ENCODE measurements at places on chromosomes 12 and 14. TPM values are rescaled to one million over a fixed set of nuclear protein-coding genes. Genes with fewer than 3 reads are reported as not detected.

The KLRC1 gene
- total RNA-seq, result 1.2 TPM

- DNase-seq, result no peak
These were observed 846 bp downstream of the MYO1A start for GRCh38 chr12:57049119-57049446.

GRCh38 chr12:107891967-107892366 lies 117.5 kb downstream of the ASCL4 start:
- no peak for DNase-seq

DNA sequence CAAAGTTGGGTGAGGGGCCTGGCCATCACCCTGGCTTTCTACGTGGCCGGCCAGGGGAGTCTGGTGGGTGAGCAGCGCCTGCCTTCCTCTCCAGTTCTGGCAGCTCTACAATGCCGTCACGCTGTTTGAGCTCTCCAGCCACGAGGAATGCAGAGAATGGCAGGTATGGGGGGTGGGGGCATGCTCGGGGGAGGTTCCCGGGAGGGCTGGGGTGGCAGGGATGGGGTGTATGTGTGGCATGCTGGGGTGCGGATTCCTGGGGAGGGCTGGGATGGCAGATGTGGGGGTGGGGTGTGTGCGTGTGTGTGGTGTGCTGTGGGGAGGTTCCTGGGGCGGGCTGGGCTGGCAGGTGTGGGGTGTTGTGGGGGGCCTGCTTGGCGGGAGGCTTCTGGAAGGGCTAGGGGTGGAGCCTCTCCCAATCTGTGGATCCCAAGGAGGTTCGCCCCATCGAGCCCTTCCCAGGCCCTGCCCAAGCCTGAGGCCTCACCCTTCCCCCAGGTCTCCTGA lies 18.5 kb downstream of the RHOF start:
- DNase-seq, result no peak

DNA sequence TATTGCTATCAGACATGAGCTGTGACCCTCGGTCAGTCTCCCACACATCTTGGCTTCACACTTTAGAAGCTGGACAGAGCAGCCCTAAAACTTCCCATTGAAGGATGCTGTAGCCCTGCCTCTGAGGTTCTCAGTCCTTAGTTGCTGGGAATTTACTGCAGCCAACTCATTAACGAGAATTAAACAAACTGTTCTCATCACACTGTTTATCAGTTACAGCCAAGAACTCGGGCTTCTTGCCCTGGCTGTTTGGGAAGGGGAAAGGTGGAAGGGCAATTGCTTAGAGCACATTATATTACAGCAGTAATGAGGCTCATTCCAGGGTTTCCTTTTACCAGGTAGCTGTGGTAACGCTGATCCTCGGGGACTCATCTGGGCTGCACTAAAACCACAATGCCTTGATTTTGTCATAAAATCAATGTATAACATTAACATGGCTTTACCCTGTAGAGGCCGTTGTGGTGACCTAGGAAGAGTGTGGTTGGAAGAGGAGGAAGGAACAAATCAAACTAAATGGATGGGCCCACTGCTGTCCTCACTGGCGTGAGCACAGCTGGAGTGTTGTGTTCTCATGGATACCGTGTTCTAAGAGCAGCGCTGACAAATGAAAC lies 87.1 kb downstream of the GPR135 start:
- peak; percentile 40 for DNase-seq

GRCh38 chr12:71135077-71135811 lies 22.6 kb downstream of the TSPAN8 start:
- DNase-seq, result no peak

- no peak for DNase-seq
These were observed 394.2 kb downstream of the DPF3 start for GRCh38 chr14:72499746-72500145.

The PLEK2 gene
- not detected for total RNA-seq

GRCh38 chr12:112941528-112942335 lies 3.5 kb downstream of the OAS3 start:
- DNase-seq, result no peak

GRCh38 chr12:62749586-62749985 lies 185.4 kb downstream of the PPM1H start:
- DNase-seq, result no peak

- DNase-seq, result no peak
These were observed 6.0 kb upstream of the NUDT14 start for GRCh38 chr14:105187116-105187515.

The C3AR1 gene
- 4.2 TPM for total RNA-seq

DNA sequence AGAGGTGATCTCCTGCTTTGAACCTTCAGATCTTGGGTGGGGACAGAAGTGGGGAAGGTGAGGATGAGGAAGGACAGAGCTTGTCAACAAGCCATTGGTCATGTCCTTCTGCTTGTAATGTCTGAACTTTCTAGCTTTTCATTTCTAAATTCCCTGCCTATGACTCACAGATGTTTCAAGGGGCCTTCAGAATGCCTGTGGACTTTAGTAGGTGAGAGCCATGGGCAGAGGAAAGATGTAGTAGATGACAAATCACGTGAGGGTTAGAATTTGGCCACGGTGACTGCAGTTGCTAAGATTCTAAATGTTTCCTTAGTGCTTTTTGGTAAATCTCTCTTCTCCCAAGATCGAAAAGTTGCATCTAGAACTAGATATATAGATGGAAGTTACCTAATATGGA lies 18.7 kb upstream of the CREBL2 start:
- DNase-seq, result no peak

- DNase-seq, result peak; percentile 20
These were observed 6.8 kb upstream of the HNF1A start for GRCh38 chr12:120971299-120972180.

- no peak for DNase-seq
These were observed 179.3 kb upstream of the GZMB start for GRCh38 chr14:24813089-24813815.

DNA sequence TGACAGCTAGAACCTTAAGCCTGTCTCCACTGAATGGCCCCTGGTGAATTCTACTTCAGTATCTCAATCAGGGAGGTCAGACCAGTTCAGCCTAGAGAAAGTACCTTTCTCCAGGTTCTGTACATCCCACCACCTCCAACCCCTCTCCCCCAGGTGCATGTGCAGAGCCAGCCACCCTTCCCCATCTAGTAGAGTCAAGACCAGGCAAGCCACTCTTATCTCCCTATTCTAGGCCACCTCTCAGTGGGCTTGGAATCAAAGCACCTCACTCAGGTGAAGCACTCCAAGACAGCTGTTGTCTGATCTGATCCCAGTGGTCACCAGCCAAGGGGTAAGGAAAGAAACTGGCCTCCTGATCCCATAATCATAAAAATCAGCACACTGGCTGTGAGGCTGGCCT lies 340.9 kb downstream of the BCL11B start:
- no peak for DNase-seq

DNA sequence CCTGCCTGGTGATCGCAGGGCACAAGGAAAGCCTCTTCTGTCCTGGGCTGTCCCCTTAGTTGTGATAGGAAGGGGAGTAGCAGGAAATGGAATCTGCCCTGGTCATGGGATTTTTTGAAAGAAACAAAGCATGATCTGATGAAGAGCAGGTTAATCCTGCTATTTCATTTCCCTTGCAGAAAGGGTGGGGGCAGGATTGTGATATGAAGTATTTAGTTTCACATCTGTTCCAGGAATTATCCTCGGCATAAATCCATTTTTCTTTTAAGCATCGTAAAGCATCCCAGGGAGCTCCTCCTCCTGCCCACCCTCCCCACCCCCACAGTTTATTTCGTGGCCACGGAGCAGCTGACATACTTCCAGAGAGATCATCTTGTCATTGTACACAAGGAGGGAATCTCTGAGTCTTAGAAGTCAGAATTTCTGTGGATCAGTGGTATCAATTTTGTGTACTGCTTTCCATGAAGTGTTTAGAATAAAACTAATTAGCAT lies 53.1 kb downstream of the TGFB3 start:
- no peak for DNase-seq

- DNase-seq, result no peak
These were observed 126.0 kb upstream of the FRMD6 start for GRCh38 chr14:51525739-51526138.

The GSC gene
- 0.90 TPM for total RNA-seq

The CMKLR1 gene
- 27.1 TPM for total RNA-seq

- no peak for DNase-seq
These were observed 117.4 kb upstream of the SLC38A2 start for GRCh38 chr12:46489951-46490388.

DNA sequence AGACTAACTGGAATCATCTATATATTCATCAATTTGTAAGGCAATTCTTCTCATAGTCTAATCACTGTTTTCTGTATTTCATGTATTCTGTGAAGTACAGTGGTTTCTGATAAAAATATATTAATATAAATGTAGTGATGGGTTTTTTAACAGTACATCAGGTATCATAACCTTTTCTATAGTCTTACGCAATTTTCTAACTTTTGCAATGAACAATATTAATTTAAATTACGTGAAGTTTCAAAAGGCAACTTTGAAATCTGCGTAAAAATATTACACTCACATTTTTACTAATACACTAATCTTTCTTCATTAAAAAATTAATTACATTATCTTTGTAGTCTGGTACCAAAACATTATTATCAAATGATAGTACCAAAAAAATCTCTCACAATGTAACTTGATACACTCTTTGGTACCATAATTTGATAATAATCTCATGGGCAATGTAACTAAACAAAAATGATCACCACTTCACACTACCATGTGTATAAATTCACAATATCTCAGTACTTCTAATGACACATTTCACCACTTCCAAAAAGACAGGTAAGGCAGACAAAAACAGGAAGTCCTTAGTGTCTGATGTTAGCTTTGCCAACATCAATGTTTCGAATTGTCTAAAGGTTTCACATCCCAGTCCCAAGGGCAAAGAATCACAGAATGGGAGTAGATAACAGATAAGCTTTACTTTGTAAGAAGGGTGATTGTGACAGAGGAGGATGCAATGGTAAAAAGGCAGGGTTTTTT lies 8.7 kb downstream of the DNAI7 start:
- DNase-seq, result no peak

GRCh38 chr12:9184276-9184675 lies 23.9 kb downstream of the PZP start:
- no peak for DNase-seq

DNA sequence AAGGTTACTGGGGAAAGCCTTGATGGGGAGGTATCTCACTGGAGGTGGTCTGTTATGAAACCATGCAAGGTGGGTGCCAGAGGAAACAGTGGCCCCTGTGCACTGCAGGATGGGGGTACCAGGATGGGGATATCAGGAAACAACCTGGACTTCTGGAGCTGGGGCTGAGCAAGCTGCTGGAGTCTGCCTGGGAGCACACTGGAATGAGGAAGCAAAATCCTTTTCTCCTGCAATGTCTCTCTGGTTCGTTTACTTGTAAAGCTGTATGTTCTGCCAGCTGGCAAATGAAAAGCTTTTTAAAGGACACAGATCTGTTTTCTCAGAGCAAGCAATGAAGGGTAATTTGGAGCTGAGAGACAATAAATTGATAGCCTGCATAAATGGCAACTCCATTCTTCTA lies 23.2 kb upstream of the SERPINA1 start:
- DNase-seq, result no peak

DNA sequence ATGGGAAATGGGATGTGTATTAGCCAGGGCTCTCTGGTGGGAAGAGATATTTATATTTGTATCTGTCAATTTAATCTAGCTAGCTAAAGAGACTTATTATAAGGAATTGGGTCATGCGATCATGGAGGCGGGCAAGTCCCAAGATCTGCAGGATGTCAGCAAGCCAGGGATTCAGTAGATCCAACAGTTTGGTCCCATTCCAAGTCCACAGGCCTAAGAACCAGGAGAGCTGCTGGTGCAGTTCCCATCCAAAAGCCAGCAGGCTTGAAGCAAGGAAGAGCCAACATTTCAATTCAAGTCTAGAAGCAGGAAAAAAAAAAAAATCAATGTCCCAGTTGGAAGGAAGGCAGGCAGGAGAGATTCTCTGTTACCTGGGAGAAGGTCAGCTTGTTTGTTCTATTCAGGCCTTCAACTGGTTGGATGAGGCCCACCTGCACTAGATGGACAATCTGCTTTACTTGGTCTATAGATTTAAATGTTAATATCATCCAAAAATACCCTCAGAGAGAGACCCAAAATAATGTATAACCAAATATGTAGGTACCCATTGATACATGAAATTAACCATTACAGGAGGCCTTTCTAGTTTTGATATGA lies 60.7 kb upstream of the BCAT1 start:
- no peak for DNase-seq

DNA sequence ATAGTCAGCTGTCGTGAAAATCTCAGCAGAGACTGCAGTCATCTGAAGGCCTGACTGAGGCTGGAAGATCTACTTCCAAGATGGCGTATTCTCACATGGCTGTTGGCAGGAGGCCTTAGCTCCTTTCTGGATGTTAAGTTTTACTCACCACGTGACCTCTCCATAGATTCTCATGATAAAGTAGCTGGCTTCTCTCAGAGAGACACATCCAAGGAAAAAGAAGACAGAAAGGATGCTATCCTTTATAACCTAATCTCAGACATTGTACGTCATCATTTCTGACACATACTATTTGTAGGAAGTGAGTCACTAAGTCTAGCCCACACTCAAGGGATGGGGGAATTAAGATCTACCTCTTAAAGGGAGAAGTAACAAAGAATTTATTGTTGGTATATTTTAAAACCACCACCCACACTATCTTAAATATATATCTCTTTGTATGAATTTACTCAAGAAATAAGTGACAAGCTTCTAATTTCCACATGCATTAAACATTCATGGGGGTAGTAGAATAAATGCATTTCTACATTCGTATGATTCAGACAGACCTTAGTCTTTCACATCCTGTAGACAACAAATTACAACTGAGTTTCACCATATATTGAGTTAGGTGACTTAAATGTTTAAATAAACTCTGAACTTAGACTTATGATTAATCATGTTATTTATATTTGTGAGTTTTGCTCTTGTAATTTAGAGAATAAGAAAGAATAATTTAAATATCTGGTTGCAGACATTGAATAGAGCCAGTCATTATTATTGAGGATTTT lies 411.0 kb downstream of the LRIG3 start:
- DNase-seq, result no peak

- no peak for DNase-seq
These were observed 83.2 kb downstream of the ITPR2 start for GRCh38 chr12:26749781-26750180.

The IL26 gene
- total RNA-seq, result not detected

- DNase-seq, result no peak
These were observed 6.0 kb downstream of the CKB start for GRCh38 chr14:103516426-103517173.

GRCh38 chr12:115176741-115177400 lies 492.9 kb upstream of the TBX3 start:
- DNase-seq, result no peak

GRCh38 chr12:40287369-40287975 lies 62.7 kb downstream of the LRRK2 start:
- no peak for DNase-seq

Data from uterus (tissue), 4 donors.